ENCODE measurements at places on chromosomes 13 and 19.

GRCh38 chr13:112446867-112447266, 70.7 kb downstream of the SPACA7 start:
- no peak for DNase-seq

DNA sequence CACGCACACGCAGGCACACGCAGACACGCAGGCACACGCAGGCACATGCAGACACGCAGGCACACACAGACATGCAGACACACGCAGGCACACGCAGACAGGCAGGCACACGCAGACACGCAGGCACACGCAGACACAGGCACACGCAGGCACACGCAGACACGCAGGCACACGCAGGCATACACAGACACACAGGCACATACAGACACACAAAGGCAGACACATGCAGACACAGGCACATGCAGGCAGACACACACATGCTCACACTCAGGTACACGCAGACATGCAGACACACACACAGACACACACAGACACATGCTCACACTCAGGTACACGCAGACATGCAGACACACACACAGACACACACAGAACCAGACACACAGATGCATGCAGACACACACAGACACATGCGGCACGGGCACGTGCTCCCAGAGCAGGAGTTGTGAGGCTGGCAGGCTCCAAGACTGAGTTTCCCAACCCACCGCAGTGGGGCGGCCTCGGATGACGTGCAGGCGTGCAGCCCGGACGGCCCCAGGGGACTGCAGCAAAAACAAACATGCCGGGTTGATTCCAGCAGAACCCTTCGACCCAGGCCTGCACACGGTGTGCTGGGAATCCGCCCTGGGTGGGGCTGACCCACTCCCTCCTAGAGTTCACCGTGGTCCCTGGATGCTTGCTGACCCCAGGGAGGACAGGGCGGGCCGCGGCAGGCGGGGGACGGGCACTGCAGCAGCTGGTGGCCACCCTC, 100.0 kb downstream of the GADD45B start:
- DNase-seq, result no peak

- DNase-seq, result no peak
Observed at GRCh38 chr13:76769271-76769791, 116.9 kb downstream of the KCTD12 start.

- DNase-seq, result no peak
Observed at GRCh38 chr13:34764246-34764645, 177.8 kb upstream of the NBEA start.

GRCh38 chr19:29171525-29171924, 41.4 kb downstream of the UQCRFS1 start:
- DNase-seq, result no peak

- no peak for DNase-seq
Observed at GRCh38 chr13:45954836-45955800, 97.4 kb downstream of the ZC3H13 start.

GRCh38 chr13:90477216-90477615, 870.3 kb upstream of the MIR17HG start:
- no peak for DNase-seq

GRCh38 chr19:11423164-11423790, 4.2 kb upstream of the RGL3 start:
- no peak for DNase-seq

DNA sequence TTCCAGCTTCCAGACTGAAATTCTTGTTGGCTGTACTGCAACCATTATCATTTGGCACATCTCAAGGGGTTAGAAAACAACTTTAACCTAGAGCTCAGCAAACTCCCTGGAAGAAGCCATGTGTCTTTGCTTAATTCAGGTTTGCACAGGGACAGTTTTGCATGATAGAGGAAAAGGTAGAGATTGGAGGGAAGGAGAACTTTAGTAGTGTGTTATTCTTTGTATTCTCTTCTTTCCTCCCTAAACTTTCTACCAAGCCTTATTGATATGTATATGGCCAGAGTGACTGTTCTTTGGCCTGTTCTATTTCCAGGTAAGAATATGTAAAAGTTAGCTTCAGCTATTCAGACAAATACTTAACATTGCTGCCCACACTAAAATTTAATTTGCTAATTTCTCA, 53.1 kb downstream of the UGGT2 start:
- DNase-seq, result no peak

DNA sequence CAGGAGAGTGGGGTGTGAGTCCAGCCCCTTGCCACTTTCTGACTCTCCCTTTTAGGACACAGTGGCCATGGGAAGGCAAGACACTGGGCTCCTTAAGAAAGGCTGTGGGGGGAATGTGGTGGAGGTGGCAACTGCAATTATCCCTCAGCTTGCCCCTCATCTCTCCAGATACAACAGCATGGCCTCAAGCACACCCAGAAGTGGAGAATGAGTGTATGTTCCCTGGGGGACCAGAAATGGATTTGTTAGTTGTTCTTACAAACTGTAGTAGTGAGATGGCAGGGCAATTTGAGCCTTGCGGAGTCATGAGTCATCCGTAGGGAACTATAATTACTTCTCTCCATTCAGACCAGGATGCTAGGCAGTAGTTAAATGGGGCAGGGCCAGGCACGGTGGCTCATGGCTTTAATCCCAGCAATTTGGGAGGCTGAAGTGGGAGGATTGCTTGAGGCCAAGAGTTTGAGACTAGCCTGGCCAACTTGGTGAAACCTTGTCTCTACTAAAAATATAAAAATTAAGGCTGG, 25.6 kb upstream of the CXCL17 start:
- DNase-seq, result no peak

DNA sequence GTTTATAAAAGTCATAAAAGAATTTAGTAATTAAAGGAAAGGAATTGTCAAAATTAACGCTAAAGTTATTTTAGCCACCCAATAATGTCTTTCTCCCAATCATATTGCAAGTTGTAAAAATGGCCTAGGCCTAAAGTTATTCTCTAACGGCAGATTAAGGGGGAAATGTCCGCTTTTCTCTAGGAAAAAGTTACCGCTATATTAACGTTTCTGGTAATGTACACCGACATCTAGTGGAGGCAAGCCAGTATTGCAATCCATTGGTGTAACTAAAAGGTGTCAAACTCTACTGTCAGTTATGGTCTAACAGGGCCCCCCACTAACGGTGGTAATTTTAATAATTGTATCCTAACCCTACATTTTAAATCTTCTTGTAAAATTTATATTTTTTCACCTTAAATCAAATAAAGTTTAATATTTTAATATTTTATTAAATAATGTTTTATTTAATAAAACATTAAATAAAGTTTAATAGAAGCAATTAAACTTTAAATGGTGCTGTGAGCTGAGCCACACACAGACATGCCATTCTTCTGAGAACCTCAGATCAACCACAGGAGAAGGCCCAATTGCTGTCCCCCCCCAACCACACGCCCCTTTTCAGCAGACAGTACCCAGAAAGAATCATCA, 35.9 kb upstream of the ZSCAN5A start:
- DNase-seq, result no peak

GRCh38 chr19:15640904-15641597, 354 bp downstream of the CYP4F3 start:
- DNase-seq, result no peak

- DNase-seq, result no peak
Observed at GRCh38 chr13:26062853-26063444, 11.1 kb upstream of the SHISA2 start.

DNA sequence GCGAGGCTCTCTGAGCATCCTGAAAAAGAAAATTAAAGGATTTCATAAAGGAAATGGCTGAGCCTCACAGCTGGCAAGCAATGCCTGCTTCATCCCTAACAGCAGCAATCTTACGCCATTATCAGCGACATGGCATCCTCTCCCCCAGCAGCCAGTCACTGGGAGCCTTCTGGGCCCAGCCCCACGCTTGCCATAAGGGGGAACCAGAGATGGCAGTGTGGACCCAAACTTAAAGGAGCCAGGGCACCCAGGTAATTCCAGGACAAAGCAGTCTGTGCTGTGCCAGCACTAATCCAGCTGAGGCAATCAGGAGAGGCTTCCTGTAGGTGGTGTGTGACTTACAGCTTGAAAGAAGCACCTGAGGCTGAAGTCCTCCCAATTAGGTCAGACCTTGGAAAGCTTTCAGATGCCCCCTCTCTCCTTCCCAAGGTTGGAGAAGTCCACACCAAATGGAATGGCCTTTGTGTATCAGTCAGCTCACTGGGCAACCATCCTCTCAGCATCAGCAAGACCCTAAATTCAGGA, 10.3 kb downstream of the VSTM2B start:
- no peak for DNase-seq

DNA sequence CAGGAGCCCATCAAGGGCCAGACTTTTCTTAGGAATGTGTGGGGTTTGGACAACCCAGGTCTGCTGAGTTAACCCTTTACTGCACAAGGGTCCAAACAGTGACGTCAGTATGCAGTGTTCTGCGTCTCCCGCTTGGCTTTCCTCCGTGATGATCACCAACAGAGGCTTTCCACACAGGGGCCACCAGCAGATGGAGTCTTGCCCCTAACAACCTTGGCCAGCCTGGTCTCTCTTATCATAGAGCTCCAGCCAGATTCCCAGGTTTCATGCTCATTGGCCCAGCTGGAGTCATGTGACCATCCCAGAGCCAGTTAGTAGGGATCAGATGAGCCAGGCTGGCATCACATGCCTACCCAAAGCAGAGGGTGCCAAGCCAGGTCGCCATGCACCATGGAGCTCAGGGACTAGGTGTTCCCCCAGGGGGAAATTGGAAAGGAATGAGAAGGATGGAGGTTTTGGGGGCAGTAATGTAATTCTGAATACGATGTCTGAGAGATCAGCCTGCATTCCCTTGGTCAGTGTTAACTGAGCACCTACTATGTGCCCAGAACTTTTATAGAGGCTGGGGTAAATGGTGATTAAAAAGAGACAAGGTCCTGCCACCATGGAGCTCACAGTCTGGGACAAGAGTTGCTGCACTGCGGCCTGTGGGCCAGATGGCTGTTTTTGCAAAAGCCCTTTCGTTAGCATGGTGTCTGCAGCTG, 61.2 kb downstream of the MYH14 start:
- no peak for DNase-seq
